HFFc6 (cell line): ENCODE measurements at places on chromosomes 1 and 21. TPM values are rescaled to one million over a fixed set of nuclear protein-coding genes. Genes with fewer than 3 reads are reported as not detected.

- no peak for DNase-seq
These were observed 13.0 kb upstream of the COL18A1 start for GRCh38 chr21:45391743-45392572.

SON gene
- total RNA-seq, result 204 to 224 TPM (median 214 TPM) in 3 replicates

DNA sequence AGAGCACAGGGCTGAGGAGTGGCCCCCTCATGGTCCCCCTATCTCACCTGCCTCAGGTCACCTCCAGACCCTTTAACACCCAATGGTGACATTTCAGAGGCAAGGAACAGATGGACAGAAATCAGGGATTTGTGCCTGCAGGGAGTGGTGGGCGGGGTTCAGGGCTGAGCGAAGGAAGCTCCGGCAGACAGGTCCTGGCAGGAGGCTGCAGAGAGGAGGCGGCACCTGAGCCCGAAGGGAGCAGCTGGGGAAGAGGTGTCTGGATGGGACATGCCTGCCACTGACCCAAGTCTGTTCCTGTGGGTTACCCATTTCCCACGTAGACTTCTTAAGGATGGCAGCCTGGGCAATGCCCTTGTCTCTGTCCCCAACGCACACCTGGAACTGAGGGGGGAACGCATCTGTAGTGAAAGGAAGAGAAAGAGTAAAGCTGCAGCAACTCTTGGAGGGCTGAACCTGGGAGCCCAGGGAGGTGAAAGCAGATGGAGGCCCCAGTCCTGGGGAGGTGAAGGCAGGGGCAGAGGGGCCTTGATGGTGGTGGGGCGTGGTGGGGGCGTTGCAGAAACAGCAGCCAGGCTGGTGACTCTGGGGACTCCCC is 61.6 kb upstream of the ADARB1 start:
- no peak for DNase-seq

- no peak for DNase-seq
These were observed 55.8 kb downstream of the CCDC30 start for GRCh38 chr1:42518908-42519307.

MROH7 gene
- total RNA-seq, result not detected in 3 replicates

DNA sequence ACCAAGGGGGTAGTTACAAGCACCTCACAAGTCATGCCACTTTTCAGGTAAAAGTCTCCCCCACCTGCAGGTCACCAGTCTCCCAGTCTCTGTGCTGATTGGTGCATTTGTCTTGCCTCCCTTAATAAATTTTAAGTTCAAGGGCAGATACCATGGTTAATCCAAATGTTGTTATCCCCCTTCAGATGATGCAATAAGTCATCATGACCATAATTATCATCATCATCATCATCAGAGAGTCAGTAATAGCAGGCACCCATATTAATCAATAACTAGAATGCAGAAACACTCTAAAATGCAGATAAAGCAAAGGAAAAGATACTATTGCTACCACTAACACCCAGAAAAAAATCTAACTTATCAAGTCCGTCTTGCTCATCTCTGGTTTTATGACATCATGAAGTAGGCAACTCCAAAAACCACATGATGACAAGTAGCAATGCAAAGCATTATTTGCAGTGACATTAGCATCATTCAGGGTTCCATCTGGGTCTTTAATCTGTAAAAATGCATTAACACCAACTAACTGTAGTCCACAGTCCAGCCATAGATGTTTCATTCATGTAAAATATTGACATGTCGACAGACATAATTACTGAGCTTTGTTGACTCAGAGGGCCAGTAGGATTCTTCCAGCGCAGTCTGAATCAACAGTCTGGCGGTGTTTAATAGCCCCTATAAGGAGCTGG is 492.0 kb upstream of the RUNX1 start:
- DNase-seq, result peak; percentile 4

DNA sequence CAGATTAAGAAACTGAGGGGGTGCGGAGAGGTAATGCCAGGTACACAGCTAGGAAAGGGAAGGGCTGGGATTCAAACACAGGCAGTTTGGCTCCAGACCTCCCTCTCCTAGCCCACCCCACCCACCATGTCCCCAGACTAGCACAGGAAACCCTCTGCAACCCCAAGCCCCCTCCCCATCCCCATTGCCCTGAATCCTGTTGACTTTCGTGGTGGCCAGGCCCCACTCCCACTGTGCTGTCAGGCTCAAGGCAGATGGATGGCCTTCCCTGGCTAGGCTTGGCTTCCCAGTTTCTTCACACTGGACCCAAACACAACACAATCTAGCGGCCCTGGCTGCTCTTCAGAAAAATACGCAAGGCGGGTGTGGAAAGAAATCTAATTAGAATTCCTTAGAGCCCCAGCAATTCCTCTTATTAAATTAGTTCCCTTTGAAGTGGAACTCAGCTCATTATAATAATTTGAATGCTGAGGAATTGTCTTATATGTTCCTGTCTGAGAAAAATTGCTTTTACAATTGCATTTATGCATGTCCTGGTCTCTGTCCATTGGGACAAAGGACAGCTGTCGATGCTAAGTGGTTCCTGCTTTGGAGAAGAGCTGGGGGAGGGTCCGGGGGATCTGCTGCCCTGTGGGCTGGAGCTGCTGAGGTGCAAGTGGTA is 97.4 kb downstream of the SYF2 start:
- no peak for DNase-seq

PLA2G2D gene
- not detected in 2 replicates for total RNA-seq

- no peak for DNase-seq
These were observed 25.6 kb downstream of the MATN1 start for GRCh38 chr1:30697571-30698376.

GRCh38 chr1:200626853-200627534 is 6.4 kb upstream of the KIF14 start:
- DNase-seq, result no peak

GRCh38 chr1:3404301-3404700 is 50.2 kb upstream of the ARHGEF16 start:
- DNase-seq, result no peak

DNA sequence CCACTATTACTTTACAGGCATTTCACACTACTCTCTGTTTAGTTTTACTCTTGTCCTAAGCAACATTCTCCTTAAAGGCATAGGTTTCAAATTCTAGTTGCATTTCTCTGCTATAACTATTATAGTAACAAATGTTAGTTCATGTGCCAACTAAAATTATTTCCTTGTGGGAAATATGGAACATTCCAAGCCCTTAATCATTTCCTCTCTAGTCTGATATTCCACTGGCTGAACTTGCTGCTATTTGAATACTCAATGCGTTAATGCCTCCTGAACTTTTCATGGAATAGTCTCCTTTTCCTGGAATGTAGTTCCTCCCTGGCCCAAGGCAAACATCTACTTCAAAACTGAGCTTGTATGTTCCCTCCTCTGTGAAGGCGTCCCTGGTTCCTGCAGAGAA is 19.3 kb upstream of the TBX19 start:
- peak; percentile 62 for DNase-seq

DNA sequence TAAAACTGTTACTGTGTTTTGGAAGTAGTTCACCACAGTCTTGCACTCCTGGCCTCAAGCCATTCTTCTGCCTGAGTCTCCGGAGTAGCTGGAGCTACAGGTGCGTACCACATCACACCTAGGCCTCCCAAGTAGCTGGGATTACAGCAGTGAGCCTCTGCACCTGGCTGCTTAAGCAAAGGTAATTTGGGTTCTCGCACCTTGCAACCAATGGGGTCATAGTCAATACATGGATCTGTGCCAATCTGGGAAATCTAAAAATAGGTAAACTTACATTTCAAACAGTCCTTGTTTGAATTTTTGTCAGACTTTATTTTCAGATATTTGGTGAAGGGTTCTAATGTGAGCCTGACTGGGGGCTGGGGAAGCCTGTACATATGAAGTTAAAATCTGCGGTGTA is 466.5 kb downstream of the PCP4 start:
- DNase-seq, result no peak

CFAP74 gene
- total RNA-seq, result not detected in 3 replicates

- no peak for DNase-seq
These were observed 38.3 kb downstream of the NRDC start for GRCh38 chr1:51840182-51840581.

GCSAML gene
- total RNA-seq, result not detected in 2 replicates

DNA sequence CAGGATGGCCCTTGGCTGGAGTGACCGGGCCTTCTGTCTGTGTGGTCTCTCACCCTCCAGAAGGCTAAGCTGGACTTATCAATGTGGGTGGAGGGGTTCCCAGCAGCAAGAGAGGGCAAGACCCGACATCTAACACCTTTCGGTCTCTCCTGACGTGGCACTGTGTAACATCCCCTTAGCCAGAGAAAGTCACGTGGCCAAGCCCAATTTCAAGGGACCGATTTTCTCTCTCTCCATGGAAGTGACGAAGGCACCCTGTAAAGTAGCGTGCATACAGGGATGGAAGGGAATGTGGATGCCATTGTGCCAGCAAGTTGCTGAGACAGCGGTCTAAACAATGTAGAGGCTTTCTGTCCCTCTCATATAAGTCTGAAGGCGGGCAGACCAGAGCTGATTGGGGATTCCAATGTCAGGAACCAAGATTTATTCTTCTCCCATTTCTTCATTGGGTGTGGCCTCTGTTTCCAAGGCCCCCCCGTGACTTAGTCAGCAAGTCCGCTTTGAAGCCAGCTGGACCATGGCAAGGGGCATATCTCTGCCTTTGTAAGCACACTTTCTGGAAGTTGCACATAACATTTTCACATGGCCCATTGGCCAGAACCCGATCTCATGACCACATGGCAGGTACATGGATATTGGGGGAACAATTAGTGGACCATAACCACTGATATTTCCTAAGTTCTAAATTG is 12.5 kb downstream of the MX1 start:
- DNase-seq, result no peak
